IPS DF 19.7 (cell line): ENCODE measurements at places on chromosomes 12 and 14.

GRCh38 chr14:52918486-52918885, 32.4 kb downstream of the FERMT2 start:
- DNase-seq: no peak

GRCh38 chr14:50808053-50808452, 22.9 kb downstream of the NIN start:
- DNase-seq: no peak

DNA sequence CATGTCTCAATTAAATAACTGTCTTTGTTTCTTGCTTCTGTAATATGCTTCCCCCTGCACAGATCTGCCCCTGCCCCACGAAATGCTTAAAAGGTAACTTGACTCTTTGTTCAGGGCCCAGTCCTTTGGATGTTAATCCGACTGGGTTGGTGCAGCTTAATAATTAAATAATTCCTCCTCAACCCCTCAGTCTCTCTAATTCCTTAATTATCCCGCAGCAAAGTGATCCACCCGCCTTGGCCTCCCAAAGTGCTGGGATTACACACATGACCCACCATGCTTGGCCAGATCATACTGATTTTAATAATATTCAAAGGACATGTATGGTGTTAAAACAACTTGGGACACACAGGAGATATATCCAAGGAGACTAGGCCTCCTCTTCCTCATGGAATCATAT, 18.2 kb upstream of the ANAPC7 start:
- DNase-seq: no peak

DNA sequence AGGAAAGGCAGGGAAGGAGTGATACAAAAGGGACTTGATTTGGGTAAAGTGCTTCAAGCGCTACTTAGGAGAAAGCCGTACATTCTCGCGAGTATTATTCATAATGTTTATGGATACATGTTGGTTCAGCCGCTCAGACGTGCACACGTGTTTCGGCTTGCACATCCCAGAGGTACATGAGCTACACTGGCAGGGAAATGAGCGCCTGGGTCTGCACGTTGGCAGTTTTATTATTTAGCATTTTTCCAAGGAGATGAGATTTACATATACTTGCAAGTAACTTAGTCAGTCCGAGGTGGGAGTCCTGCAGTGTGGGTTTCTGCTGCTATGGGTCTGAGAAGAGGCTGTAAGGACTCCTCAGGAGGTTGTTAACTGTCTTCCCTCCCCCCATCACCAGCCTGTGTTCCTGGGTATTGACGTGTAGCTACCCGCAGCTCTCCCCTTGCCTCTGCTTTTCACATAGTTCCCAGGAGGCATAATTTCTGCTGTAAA, 1.5 kb downstream of the PRKCH start:
- no peak for DNase-seq

DNA sequence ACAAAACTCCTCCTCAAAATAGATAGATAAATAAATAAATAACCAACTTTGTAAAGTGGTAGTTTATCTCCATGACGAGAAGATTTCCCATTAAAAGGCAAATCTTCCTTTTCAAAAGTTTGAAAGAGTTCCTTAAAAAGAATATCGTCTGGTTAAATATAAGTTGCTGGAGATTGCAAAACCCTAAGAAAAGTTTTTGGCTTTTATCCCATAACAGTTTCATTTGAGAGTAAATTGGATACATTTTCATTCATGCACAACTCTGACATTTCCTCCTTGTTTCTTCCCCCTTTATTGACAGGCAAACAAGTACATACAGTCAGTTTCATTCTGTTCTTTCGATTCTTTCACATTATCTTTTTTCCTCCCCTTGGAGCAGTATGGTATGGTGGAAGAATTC, 45.4 kb upstream of the BTG1 start:
- no peak for DNase-seq

GRCh38 chr12:466039-466438, 6.3 kb downstream of the B4GALNT3 start:
- DNase-seq: no peak

DNA sequence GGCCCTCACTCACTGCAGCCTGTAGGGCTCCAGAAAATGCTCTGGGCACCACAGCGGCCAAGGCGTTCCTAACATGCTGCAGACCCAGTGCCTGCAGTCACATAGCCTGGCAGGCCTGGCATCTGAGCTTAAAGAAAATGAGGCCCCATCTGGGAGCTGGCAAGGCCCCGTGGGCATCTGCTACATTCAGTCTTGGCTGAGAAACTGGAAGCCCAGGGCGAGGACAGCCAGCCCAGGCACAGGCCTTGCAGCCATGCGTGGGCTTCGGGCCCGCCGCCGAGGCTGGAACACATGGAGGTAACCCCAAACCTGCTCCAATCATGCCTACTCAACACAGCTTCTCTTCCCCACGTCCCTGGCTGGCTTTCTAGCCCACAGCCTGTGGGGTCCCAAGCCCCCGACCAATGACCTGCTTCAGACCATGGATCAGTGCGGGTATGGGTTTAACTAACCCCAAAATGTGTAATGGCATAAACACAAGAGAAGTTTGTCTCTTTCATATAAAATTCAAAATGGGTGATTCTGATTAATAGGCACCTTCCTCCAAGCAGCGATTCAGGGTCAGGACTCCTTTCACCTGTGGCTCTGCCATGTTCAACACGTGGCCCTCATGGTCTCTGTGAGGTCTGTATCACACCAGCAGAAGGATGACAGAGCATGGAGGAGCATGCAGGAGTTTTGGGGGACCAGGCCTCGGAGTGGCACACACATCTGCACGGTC, 6.4 kb downstream of the NGB start:
- no peak for DNase-seq

- DNase-seq: no peak
These were observed 1.2 kb downstream of the SART3 start for GRCh38 chr12:108559748-108560147.

DNA sequence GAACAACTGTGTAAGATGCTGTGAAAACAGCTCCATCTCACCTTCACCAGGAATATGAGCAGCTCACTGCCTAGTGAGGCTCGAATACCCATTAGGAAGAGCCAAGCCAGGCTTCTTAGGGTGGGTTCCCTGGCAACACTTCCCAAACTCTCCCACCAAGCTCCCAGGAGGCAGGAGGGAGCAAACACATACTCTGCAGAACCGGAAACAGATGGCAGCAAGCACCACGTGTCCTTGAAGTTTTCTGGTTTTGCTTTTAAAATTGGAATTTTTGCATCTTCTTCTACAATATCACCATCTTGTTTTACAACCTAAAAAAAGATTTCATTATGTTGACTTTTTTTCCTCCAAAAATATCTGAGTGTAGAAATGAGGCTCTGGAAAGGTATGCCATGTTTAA, 186.7 kb downstream of the ZFP36L1 start:
- no peak for DNase-seq

DNA sequence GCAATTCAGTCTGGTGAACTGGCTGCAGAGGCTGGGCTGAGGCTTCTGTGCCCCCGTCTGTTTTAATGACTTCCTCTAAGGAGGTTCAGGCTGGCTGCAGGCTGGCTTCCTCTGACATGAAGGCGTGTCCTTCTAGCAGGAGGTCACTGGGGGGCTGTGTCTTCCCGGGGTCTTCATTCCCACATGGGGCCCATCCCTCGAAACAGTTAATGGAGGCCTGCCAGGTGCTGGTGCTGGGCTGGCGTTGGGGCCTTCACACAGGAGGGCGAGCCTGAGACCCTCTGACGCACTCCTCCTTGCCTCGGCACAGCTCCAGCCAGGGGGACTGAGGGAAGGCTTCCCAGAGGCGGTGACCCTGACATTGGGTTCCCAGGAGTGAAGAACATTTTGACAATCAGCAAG, 57.7 kb upstream of the DLK1 start:
- DNase-seq: no peak

DNA sequence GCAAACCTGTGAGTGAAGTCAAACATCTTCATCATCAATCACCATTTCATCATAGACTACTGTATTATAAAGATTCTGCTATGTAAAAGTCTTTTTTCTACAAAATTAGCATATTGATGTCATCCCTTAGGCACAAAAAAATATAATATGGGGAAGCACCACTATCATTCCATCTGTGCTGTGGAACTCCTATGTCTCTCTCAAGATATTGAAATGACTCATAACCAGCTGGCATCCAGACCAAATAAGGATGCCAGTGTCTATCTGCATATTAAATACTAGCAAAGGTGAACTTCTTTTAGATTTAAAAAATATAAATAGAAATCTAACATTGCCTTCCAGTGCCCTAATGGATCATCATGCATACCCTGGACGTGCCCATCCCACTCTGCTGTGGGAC, 17.9 kb upstream of the DCAF5 start:
- DNase-seq: no peak

DNA sequence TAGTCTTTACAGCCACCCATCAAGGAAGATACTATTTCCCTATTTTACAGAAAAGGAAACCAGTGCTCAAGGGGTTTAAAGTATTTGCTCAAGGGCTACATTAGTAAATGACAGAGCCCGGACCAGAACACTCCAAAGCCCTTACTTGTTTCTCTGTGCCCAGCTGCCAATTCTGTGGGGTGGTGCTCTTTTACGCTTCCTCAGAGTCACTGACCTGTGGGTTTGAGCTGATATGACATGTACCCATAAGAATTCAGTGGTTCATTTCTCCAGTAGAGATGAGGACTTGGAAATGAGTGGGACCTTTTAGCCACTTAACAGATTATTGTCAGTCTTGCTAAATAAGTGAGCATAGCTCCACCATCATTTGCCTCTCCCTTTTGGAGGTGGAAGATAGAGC, 37.4 kb upstream of the NKX2-8 start:
- DNase-seq: no peak

- DNase-seq: no peak
These were observed 359.8 kb downstream of the FOXG1 start for GRCh38 chr14:29126361-29126760.

GRCh38 chr14:24843494-24843893, 206.5 kb downstream of the STXBP6 start:
- DNase-seq: no peak

DNA sequence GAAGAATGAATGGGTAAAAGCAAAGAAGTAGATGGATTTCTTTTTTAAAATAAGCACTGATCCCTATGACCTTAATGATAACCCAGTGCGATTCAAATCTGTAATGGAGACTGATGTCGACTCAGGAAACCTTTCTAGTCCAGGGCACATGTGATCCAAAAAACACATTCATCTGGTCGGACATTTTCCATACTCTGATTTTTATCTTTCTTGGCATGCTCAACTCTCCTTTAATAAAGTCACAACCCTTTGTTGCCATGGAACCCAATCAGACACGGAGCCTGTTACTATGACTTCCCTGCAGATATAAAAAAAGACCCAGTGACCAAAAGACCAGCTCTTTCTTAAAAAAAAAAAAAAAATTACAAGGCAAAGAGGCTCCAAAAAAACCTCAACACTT, 27.9 kb downstream of the TMCC3 start:
- DNase-seq: no peak

- no peak for DNase-seq
These were observed 645.2 kb downstream of the MED13L start for GRCh38 chr12:115632308-115632707.

GRCh38 chr12:28190321-28191050, at the start of gene CCDC91:
TSS of gene CCDC91 (plus strand) at chr12:28190456. CDS start at chr12:28257216, 66,760 bp downstream.
- DNase-seq: no peak

DNA sequence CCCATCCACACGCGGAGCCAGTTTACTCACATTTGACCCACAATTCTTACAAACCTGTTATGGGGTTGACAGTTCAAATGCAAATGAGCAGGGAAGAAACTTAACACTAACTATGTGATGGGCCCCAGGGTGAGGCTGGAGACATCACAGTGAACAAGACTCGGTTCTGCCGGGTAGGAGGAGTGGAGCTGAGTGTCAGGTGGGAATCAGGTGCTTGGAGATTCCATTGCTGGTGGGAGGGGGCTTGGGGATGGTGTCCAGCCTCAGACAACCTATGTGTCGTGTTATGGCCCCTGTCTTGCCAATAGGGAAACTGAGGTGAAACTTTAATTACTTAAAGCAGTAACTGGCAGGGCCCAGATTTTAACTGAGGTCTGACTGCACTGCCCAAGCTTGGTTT, 41.9 kb downstream of the BEGAIN start:
- no peak for DNase-seq
